Choroid plexus epithelial cell (primary cell): ENCODE measurements at places on chromosomes 1 and 21.
A peak's percentile ranks its signal among the peaks of the same experiment; 100 is the strongest.

DNA sequence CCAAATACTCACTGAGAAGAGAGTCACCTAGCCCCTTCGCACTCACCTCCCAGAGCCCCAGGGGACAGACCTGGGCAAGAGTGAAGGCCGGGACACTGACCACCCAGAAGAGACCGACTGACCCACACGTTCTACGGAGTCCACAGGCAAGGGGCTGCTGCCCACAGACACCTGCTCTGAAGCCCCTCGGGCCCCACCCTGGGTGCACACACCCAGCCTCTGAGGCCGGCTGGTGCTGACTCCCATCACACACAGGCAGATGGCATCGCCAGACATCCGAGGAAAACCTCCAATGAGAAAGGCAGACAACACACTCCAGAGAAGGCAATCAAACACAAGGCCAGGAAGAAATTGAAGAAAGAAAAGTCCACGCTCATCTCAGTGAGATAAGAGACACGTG, 22.1 kb downstream of the WDR4 start:
- DNase-seq, result no peak

- DNase-seq, result peak; percentile 99
These were observed 709 bp upstream of the SUCO start for GRCh38 chr1:172532183-172532699.

- DNase-seq, result peak; percentile 43
These were observed 526 bp downstream of the TPR start for GRCh38 chr1:186374303-186375151.

DNA sequence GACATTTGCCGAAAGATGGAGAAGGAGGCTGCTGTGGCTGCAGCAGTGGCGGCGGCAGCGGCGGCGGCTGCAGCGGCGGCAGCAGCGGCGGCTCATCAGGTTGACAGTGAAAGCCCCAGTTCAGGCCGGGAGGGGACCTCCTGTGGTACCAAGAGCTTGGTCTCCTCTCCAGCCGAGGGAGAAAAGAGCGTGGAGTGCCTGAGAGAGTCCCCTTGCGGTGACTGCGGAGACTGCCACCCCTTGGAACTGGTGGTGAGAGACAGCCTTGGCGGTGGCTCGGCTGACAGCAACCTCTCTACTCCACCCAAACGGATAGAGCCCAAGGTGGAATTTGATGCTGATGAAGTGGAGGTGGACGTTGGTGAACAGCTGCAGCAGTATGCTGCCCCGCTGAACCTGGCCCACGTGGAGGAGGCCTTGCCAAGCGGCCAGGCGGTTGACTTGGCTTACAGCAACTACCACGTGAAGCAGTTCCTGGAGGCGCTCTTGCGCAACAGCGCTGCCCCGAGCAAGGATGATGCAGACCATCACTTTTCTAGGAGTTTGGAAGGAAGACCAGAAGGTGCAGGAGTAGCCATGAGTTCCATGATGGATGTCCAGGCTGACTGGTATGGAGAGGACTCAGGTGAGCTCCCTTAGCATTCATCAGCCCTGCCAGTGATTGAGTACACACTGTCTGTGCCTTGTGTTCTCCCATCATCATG, 6.3 kb downstream of the ZBTB8B start:
- DNase-seq, result no peak

- no peak for DNase-seq
These were observed 29.5 kb upstream of the TGFB2 start for GRCh38 chr1:218315638-218316037.

- no peak for DNase-seq
These were observed 13.0 kb upstream of the GORAB start for GRCh38 chr1:170518965-170519364.

GRCh38 chr1:204742676-204743251, 57.2 kb upstream of the LRRN2 start:
- DNase-seq, result no peak

DNA sequence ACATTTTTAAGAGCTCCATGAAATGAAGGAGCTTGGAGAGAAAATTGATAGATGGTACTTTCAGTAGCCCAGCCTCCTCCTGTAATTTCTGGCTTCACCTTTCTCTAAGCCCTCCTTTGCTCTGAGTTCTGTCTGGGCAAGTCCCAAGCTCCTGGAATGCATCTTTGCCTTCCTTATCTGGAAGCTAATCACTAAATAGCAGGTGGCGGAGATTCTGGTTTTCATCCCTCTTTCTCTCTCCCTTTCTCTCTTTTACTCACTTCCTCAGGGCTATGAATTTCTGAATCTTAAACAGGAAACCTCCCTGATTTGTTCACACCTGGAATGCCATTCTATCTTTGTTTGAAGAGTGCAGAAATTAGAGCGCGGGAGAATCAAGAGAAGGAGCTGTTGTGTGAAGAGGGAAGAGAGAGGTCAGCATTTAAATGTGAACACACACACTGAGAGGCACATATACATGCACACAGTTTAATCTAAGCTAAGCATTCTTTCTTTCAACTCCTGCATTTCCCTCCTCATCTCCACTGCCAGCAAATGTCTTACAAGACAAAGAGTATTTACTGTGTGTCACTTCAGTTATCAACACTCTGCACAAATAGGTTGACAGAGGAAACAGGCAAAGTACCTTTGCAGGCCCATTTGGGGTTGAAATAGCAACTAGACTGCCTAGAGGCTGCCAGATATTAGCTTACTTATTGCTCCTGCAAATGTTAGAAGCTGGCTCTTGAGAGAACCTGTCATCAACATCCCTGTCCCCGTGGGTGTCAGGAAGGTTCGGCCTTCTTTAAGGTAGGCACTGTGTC, 199.4 kb upstream of the CAMK1G start:
- no peak for DNase-seq

GRCh38 chr1:31099293-31100032, 33.9 kb upstream of the PUM1 start:
- DNase-seq, result no peak

DNA sequence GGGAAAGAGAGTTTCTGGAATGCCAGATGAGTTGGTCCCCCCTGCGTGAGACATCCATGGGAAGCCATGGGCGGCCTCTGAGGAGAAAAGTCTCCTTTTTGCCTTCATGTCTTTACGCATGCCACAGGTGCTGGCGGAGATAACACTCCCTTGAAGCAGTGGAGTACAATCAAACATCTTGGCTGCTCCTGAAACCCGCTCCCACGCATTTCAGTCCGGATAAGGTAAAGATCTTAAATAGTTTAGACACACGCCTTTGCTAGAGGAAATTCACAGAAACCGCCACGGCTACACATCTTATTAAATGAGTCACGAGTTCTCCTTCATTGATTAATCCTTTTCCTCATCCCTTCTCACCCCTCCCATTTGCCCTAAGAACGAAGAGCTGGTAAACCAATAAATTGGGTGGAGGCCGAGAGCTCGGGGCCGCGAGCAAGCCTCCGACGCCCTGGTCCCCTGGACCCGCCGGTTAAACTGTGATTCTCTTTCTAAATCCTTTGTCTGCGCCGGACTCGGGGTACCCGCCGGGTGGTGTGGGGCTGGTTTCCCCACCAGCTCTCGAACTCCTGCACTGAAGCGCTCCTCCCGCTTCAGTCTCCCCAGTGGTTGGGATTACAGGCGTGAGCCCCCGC, 6.6 kb upstream of the ZNF669 start:
- no peak for DNase-seq
